ENCODE measurements at places on chromosomes 13 and 19. TPM values are rescaled to one million over a fixed set of nuclear protein-coding genes. Genes with fewer than 3 reads are reported as not detected.

The COX6B2 gene
- total RNA-seq: 0.92 TPM

The FREM2 gene
- total RNA-seq: 4.6 TPM

The ARGLU1 gene
- 99.7 TPM for total RNA-seq

The RFPL4A gene
- not detected for total RNA-seq

The CBY2 gene
- total RNA-seq: not detected

The DPF1 gene
- 43.8 TPM for total RNA-seq

The JSRP1 gene
- total RNA-seq: not detected

The ONECUT3 gene
- 0.23 TPM for total RNA-seq

The SULT2B1 gene
- total RNA-seq: not detected

The URAD gene
- not detected for total RNA-seq

The MADCAM1 gene
- total RNA-seq: 2.8 TPM

The ATP12A gene
- total RNA-seq: 0.69 TPM

The TEX29 gene
- total RNA-seq: not detected

The METTL21C gene
- total RNA-seq: 0.69 TPM

The KCNC3 gene
- total RNA-seq: 3.2 TPM

The BCAM gene
- 7.4 TPM for total RNA-seq

The PRR20B gene
- total RNA-seq: not detected

The ZNF667 gene
- 27.7 TPM for total RNA-seq

The RDH8 gene
- not detected for total RNA-seq

The ZNF154 gene
- total RNA-seq: 31.4 TPM

The RYR1 gene
- 4.6 TPM for total RNA-seq

The LILRB2 gene
- total RNA-seq: 0.46 TPM

The SRRM5 gene
- not detected for total RNA-seq

The NPAS1 gene
- total RNA-seq: 3.5 TPM

The KLF1 gene
- 0.69 TPM for total RNA-seq

The IRGC gene
- not detected for total RNA-seq

The S1PR4 gene
- total RNA-seq: 0.23 TPM

The CDC34 gene
- total RNA-seq: 56.1 TPM

The GRIN3B gene
- 0.69 TPM for total RNA-seq

The SPRYD7 gene
- total RNA-seq: 19.1 TPM

The MUC16 gene
- not detected for total RNA-seq

The LHB gene
- total RNA-seq: not detected

The MYH14 gene
- total RNA-seq: 4.4 TPM

The LMTK3 gene
- 16.4 TPM for total RNA-seq

The ISOC2 gene
- 20.5 TPM for total RNA-seq

The ZNF583 gene
- 44.5 TPM for total RNA-seq

The ZNF626 gene
- total RNA-seq: 36.4 TPM

The SCEL gene
- total RNA-seq: 0.23 TPM

The IGFL1 gene
- total RNA-seq: not detected

The ADGRE2 gene
- total RNA-seq: under 0.01 TPM

The PLK5 gene
- total RNA-seq: 0.23 TPM

The MATK gene
- 25.1 TPM for total RNA-seq

The ERICH6B gene
- total RNA-seq: not detected
